ENCODE measurements at places on chromosomes 4 and X.
A peak's percentile ranks its signal among the peaks of the same experiment; 100 is the strongest.

- DNase-seq: no peak
Observed at GRCh38 chrX:151754047-151754429, 19.5 kb downstream of the CNGA2 start.

GRCh38 chr4:2049811-2050210 lies 9.3 kb upstream of the NAT8L start:
- DNase-seq: no peak

- peak; percentile 79 for DNase-seq
Observed at GRCh38 chrX:130082244-130083106, 27.8 kb downstream of the ELF4 start.

DNA sequence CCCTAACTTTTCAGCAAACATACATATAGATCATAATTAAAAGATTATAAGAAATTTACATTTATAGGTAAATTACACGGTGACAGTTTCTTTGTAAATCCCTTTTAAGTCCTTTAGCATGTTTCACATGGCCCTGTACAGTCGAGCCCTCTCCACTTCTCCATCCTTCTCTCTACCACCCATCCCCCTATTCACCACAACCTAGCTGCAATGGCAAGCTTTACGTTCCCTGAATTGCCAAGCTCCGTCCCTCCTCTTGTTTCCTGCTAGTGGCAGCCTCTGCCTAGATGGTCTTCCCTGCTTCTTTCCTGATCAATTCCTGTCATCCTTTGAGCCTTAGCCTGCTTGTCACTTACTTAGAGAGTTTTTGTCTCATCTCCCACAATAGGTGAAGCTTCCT lies 116.2 kb downstream of the TMA16 start:
- DNase-seq: no peak

DNA sequence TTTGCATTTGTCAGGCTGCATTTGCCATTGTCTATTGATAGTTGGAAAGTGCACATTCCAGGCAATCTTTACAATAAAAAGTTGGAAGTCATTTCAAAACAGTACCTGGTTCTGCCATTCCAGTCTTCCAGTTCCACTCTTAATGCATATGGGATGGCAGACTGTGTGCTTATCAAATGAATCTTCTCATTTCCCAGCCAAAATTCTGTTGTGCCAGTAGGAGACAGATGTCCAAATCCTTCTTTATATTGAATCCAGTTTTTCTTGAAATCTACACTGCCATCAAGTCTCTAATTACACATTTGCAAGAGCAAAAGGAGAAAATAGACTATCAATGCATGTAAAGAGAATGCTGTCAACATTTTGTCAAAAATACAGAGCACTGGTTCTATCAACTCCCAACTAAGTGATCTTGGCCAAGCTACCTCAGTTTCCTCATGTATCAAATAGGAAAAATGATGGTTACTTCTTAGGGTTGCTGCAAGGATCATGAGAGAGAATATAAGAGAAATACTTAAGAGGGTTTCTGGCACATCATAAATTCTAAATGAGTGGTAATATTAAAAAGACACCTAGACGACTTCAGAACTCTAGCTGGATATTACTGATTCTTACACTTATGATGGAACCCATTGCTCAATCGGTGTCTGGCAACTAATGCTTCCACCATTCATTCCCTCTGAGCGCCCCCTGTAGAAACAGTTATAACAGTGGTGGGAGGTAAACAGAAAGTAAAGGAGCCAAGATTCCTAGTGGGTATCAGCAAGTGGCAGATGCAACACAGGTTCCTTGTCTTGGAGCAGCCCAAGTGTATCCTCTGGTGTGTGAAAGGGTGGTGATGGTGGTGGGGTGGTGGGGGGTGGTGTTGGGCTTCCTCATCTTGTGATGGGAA lies 3.8 kb downstream of the FGG start:
- no peak for DNase-seq

DNA sequence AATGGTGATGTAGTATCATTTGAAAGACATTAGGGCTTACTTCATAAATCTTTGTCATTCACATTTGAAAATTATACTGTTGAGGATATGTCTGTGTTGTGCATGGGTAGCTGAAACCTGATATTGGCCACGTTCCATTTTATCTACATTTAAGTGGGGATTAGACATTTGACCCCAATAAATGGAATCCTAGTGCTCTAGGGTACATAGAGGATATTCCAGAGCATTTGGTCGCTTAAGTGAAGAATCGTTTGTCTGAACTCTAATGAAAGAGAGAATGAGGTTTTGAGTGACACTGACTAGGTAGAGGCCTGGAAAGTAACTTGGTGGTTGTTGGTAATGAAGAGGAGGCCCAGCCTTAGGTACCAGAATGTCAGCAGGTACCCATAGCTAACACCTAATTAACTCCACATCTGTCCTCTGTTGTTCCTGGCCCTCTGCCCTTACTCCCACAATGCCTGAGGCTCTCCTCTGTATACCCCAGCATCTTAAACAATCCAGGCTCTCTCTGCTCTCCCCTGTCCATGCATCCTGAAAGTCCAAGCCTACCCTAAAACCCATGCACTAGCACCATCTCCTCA lies 299.5 kb upstream of the KLF3 start:
- DNase-seq: no peak

DNA sequence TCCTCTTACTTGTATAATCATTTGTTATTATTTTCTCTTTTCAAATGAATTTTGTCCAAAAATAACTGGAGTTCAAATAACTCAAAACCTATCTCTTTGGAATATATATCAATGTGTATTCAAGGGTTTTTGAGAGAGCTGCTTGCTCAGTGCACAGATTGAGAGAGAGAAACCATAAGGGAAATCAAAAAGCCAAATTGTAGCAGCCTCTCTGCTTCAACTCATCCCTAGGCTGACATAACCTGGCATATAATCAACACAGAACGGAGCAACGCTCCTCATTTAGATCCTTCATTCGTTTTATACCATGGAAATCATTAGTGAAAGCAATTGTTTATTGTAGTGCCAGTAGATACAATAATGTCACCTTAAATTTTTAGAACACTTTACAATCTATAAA lies 1.8 kb upstream of the GPM6A start:
- DNase-seq: no peak

DNA sequence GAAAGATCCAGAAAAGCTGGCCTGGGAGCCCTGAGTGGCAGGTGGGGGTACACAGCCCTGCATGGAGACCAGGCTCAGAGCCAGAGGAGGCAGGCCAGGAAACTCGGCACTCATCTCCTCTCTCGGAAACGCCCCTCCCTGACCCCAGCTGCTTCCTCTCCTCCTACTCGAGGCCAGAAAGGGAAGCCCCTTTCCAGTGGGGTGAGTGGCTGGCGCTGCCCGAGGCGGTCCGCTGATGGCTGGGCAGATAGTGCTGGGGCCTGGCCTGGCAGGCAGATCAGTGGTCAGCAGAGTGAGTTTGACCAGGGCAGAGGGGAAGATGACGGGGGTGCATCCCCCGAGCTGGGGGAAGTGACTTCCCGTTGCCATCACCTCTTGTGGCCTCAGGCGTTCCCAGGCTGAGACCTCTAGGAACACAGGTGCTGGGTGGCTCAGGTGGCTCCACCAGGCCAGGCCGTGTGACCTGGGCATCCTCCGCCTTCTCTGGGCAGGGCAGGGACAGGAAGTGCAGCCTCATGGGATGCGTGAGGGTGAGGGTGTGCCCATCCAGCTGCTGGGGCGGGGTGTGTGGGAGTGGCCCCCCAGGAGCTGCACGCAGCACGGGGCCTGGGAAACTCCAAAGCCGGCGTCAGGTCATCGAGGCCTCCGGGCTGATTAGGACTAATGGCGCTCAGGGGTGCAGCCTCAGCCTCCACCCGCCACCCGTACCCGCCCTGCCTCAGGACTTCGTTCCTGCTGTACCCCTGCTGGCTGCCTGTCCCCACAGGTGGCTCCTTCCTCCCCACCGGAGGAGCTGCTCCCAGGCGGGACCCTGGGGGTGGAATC lies 5.7 kb downstream of the SH3BP2 start:
- DNase-seq: peak; percentile 54

GRCh38 chr4:101643186-101643837 lies 147.2 kb upstream of the BANK1 start:
- DNase-seq: no peak

GRCh38 chrX:97691901-97692455 lies 808.3 kb downstream of the RPA4 start:
- no peak for DNase-seq

DNA sequence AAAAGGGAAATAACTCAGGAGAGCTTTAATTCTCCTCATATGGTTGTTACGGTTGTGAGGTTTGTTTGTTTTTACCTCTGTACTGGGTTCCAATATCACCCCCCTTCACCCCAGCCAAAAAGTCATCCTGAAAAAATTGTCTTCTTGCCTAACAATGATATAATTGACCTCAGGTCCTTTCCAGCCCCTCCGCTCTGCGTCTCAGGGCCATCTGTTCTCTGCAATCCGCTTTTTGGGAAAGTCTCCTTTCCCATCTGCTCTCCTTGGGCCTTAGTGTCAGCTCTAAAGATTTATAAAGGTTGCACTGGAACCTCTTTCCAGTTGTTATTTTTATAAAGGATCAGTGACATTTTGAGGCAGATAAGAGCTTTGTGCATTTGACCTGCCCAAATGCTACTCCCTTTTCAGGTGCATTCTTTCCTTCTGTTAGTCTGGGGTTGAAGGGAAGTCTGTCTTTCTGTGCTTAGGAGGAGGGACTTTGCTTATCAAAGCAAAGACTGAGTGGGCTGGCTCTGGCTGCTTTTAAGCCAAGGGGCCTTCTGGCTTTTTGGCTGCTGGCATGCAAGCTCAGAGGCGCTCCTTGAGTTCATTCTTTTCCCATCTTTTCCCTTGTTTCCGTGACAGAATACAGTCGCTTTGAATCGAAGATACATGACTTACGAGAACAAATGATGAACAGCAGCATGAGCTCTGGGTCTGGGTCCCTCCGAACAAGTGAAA lies 34.1 kb downstream of the DLG3 start:
- no peak for DNase-seq

- no peak for DNase-seq
Observed at GRCh38 chr4:120452001-120452400, 385.4 kb upstream of the MAD2L1 start.

GRCh38 chrX:6941041-6941440 lies 206.5 kb upstream of the STS start:
- no peak for DNase-seq

- no peak for DNase-seq
Observed at GRCh38 chrX:10401239-10401638, 219.1 kb downstream of the MID1 start.

GRCh38 chr4:15012017-15012788 lies 9.9 kb downstream of the CPEB2 start:
- no peak for DNase-seq

GRCh38 chrX:9903146-9903545 lies 64.0 kb upstream of the CLDN34 start:
- DNase-seq: no peak

DNA sequence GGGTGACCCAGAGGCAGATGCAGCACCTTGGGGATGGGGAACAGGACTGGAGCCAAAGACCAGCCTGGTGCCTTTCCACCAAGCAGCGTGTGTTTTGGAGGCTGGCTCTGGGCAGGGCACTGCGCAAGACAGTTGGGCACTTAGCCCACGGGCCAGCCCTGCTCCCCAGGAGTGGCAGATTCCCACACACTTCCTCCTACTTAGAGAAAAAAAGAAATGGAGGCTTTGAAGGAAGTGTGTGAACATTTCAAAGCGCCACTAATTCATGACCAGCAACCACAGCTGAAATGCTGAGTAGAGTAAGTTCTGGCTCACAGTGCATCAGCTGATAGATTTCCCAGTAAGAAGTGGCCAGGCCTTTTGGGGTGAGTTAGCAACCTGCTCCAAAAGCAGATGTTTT lies 54.9 kb upstream of the LGI2 start:
- DNase-seq: no peak

GRCh38 chr4:138788267-138788790 lies 227.3 kb upstream of the NOCT start:
- no peak for DNase-seq
